SK-N-SH (cell line): ENCODE measurements at places on chromosomes 5 and 9.

- no peak for DNase-seq
Observed at GRCh38 chr5:167309941-167310517, 981.4 kb upstream of the WWC1 start.

- no peak for DNase-seq
Observed at GRCh38 chr5:171596391-171596878, 177.0 kb downstream of the FGF18 start.

- no peak for DNase-seq
Observed at GRCh38 chr9:87276851-87277261, 220.8 kb upstream of the DAPK1 start.

GRCh38 chr9:86854898-86855523, 92.3 kb downstream of the GAS1 start:
- DNase-seq, result peak; percentile 56

- no peak for DNase-seq
Observed at GRCh38 chr9:109753308-109753707, 26.7 kb upstream of the PALM2AKAP2 start.

DNA sequence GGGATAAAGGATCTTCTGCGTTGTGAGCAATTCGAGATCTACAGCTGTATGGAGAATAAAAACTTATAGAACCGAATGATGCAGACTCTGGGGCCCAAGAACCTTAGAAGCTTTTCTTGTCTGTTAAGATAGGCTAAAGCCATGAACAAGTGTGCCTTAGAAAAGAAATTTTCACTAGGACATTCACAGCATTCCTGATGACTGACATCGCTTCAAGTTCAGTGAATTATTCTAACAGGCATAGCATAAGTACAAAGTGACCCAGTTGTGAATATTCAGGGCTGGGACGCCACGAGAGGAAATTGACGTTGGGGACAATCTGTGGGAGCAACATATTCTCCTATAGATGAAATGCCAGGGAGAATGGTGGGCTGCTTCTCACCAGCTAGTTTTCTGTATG, 32.0 kb upstream of the PANK3 start:
- DNase-seq, result no peak

DNA sequence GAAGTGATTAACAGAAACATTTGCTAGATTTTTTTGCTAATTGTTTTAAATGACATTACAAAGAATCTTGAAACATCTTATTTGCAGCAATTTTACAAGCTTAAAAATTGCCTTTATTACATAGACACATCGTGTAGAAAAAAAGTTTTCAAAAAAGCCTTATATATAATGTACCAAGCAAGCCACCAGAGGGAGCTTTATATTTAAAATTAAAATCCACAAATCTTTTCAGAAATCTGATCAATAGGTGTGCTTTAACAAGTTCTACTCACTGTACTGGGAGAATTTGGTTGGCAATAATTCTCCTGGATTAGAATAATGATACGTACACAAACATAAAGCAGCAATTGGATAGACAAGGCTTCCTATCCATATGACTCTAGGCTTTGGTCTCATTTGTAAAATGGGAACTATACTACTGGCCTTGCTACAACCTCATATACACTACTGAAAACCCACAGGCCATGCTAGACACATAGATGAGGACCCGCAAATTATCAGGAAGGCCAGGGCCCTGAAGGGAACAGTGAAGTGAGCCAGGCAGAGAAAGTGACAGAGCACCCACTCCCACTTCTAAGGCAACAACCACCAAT, 4.8 kb downstream of the PSMB7 start:
- DNase-seq, result no peak

- DNase-seq, result peak; percentile 48
Observed at GRCh38 chr9:38284588-38285051, 107.9 kb upstream of the ALDH1B1 start.

- DNase-seq, result no peak
Observed at GRCh38 chr9:130150779-130151382, 21.3 kb upstream of the NCS1 start.

- no peak for DNase-seq
Observed at GRCh38 chr9:131633491-131634031, 88.2 kb downstream of the PRRT1B start.
